Activated naive CD4-positive, alpha-beta T cell treated with anti-CD3 and anti-CD28 coated beads, Interleukin-2, amount 50 U/mL, for 72 hours (primary cell): ENCODE measurements at places on chromosomes 12 and 14. TPM values are rescaled to one million over a fixed set of nuclear protein-coding genes. Genes with fewer than 3 reads are reported as not detected.
A peak's percentile ranks its signal among the peaks of the same experiment; 100 is the strongest.

DNA sequence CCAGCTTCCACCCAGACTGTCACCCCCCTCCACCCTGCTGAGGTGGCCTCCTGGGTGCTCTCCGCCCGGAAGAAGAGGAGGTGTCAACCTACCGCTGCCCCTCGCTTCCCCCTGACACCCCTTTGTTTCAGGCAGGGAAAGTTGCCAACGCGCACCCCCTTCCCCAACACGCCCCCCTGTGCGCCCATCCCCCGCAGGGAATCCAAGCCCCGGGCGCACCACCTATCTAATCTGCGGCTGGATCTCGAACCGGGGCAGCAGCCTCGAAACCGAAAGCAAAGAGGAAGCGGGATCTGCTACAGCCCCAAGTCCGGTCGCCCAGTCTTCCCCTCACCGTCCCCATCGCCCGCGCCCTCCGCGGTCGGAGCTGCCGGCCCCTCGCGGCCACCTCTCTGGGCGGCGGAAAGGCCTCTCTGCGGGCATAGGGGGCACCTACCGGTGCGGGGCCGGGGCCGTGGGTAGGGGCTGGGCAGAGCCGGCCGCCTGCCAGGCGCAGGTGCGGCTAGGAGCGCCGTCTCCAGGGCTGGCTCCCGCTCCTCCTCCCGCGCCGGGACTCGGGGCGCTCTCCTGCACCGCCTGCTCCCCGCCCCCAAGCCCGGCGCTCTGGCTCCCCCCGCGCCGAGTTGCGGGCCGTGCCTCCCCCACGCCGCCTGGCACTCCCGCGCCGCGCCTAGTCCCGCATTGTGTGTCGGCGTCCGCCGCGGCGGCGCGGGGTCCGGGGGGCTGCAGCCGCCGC is 18.3 kb upstream of the PLEKHH1 start:
- peak; percentile 32 for DNase-seq

DNA sequence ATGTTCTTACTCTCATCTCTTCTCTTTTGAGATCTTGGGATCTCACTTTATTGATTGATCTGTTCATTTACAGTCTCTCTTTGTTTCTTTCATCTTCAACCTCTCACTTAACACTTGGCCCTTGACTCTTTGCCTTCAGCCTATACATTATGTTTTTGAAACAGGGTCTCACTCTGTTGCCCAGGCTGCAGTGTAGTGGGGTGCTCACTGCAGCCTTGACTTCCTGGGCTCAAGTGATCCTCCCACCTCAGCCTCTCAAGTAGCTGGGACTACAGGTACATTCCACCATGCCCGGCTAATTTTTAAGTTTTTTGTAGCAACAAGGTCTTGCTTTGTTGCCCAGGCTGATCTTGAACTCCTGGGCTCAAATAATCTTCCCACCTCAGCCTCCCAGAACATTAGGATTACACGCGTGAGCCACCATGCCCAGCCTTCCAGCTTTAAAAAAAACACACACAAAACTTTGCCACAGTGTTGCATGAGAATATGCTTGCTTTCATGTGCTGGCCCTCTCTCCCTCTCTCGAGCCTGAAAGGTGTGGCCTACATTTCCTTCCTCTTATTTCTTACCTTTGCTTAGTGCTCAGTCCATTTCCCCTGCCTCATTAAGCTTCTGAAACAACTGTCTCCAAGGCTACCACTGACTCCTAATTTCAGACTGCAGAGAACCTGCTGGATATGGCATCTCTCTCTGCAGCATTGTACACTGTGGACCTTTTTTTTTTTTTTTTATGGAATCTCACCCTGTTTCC is 9.9 kb downstream of the DIP2B start:
- no peak for DNase-seq

The CFAP73 gene
- total RNA-seq: 0.45 TPM

DNA sequence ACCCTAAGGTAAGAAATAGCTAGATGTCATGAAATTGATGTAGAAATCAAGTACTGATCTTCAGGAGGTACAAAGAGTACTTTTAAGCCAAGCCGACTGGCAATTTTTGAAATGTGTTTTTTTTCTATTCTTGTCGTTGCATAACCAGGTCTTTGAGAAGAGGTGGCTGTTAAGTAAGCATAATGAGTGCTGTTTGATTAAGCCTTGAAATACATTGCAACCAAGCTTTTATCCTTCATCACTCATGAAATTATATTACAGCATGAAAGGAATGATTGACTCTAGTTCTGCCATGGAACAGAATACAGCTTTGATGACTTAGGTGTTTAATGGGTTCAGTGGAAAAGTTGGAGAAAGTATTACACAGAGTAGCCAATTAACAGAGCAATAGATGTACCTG is 1720.2 kb upstream of the SEL1L start:
- no peak for DNase-seq

The C3AR1 gene
- 0.54 TPM for total RNA-seq

DNA sequence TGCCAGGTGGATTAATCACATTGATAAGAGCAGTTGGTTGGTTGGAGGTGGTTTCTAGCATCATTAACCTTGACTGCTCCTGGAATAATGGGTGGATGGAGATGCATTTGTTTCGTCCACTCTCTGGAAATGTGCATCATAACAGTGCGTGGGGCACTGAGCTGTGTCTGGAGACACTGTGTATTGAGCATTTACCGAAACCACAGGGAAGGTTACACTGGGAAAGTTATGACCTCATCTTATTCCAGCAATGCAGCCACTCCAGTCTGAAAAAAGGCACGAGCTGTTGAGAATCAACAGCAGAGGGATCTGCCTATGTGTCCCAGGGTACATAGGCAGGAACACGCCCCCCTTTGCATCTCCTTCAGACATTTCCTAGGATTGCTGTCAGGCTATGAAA is 27.2 kb downstream of the RNFT2 start:
- no peak for DNase-seq

The TXNRD1 gene
- total RNA-seq: 86.4 TPM

- DNase-seq: no peak
Measured at GRCh38 chr14:78674820-78675219, 504.6 kb downstream of the NRXN3 start.

The FAM90A1 gene
- total RNA-seq: 0.47 TPM

DNA sequence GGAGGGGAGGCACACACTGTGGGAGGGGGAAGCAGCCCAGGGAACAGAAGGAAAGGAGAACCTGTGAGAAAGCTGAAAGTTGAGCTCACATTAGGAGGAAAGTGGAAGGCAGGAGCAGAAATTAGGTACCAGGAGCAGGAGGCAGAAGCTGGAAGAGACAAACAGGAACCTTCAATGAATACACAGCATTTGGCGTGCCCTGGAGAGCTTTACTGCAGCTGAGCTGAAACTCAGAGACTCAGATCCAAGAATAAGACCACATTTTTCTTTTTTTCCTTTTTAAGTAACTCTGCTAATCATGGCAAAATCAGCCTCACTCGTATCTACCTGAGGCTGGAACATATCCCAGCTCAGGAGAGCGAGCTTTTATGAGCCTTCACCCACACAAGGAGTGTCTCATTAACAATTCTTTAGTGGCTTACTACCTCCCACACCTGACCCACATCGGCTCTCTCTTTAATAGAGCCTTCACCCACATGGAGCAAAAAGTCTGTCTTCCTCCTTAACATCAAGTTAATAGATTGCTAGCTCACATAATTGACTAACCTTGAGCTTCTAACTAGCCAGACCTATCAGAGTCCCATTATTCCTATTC is 18.2 kb upstream of the CERS5 start:
- DNase-seq: no peak

DNA sequence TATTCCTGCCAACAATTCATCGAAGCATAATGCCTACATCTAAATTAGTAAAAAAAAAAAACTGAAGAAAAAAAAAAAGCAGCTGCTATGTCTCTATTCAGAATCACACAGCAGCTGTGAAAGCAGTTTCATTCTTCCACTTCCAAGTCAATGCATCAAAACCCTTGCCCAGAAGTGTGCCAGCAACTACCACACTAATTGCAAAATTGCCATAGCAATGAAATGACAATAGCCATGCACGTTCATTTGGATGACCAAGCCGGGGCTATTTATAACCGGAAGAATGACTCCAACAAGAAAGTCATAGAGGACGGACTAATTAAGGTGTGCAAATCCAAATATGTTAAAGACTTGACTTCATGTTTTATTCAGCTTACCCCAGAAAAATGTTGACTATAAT is 42.5 kb downstream of the SLC2A13 start:
- no peak for DNase-seq

- no peak for DNase-seq
Measured at GRCh38 chr14:77375164-77375950, 1.5 kb downstream of the TMED8 start.

- no peak for DNase-seq
Measured at GRCh38 chr14:89443042-89443629, 26.1 kb upstream of the FOXN3 start.

GRCh38 chr14:72774141-72774540 is 119.8 kb downstream of the DPF3 start:
- DNase-seq: no peak

DNA sequence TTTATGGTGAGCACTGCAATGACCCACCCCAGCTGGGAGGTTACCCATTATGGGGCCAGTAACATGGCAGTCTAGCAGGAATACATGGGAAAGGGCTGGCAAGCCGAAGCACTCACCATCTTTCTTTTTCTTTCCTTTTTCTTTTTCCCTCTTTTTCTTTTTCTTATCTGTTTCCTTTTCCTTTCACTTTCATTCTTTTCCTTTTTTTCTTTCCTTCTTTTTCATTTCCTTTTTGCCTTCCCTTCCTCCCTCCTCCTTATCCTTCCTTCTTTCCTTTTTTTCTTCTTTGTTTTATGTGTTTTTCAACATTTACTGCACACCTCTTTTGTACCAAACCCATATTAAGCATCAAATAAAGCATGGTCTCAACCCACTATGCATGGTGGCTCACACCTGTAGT is 501.1 kb downstream of the MED13L start:
- DNase-seq: no peak

The CMA1 gene
- not detected for total RNA-seq

GRCh38 chr12:6961278-6961694 is 9.2 kb downstream of the PHB2 start:
- DNase-seq: peak; percentile 78

The SRGAP1 gene
- total RNA-seq: not detected

The PZP gene
- not detected for total RNA-seq

The MED6 gene
- total RNA-seq: 80.4 TPM

GRCh38 chr14:101982621-101983020 is 18.2 kb downstream of the DYNC1H1 start:
- no peak for DNase-seq

- no peak for DNase-seq
Measured at GRCh38 chr12:125852679-125853078, 787.4 kb downstream of the AACS start.

The KCNA1 gene
- not detected for total RNA-seq

DNA sequence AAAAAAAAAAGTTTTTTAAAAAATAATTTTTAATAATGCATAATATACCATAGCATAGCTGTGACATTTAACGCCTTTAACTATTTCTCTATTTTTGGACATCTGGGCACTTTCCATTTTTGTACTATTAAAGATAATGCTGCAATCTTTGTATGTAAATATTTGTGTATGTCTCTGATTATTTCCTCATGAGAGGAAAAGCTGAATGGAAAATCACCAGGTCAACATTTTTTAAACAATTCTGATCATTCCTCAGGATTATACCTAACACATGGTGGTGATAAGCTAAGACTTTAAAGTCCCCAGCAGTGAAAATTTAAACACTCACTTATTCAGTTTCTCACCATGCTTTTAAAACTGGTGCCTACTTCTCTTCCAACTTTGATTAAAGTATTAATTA is 31.3 kb upstream of the NR1H4 start:
- no peak for DNase-seq

GRCh38 chr12:6118891-6119568 is 5.4 kb downstream of the VWF start:
- no peak for DNase-seq

DNA sequence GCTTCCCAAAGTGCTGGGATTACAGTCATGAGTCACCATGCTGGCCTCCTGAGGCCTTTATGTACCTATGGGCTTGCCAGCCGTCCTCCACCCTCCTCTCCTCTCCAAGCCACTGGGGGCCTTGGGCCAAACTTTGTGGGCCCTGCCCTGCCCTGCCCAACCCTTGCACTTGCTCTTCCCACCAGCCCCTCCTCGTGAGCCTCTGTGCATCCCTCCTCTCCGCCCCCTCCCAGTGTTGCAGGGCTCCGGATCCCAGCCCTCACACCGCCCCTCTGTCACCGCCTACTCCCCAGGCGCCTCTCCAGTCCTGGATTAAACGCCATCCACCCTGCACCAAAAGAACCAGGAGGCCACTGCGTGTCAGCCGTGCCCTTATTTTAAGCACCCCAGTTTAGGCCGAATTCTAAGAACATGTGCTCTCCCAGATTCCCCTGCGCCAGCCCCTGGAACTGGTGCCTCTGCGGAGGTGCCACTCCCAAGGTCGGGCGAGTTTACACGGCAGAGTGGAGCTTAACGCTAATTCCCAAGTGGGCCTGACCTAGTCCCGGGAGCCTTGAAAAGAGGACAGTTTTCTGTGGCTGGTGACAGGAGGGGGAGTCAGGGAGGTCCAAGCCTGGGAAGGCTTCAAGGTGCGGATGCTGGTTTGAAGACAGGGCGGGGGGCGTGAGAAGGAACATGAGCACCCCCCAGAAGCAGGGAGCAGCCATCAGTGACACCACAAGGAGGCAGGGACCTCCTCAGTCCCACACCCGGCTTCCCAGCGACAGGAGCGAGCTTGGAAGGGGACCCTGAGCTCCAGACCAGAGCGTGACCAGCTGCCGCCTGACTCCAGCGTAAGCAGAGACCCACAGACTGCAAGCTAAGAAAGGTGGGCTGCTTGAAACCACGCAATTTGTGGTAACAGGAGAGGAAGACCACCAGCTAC is 21.2 kb upstream of the CDCA4 start:
- no peak for DNase-seq

The KCNK10 gene
- total RNA-seq: not detected

DNA sequence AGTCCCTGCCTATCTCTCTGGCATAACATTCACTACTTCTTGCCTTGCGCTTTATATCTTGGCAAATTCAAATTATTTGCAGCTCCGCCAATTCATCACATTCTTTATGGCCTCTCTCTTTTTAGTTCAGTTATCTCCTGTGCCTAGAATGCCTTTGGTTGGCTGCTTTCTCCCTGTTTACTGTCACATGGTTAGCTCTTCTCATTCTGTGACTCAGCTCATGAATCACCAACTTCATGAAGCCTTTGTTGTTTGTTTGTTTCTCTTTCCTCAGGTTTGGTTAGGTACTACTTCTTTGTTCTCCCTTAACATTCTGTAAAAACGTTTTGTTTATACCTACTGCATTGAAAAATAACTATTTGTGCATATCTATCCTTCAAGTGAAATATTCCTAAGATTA is 376.5 kb upstream of the GARIN6 start:
- DNase-seq: no peak

- DNase-seq: no peak
Measured at GRCh38 chr14:64725261-64725815, 21.1 kb downstream of the PLEKHG3 start.

- no peak for DNase-seq
Measured at GRCh38 chr14:101460521-101460920, 100.8 kb upstream of the DIO3 start.

The CIDEB gene
- 17.0 TPM for total RNA-seq

- DNase-seq: no peak
Measured at GRCh38 chr14:55780156-55780946, 200.3 kb downstream of the KTN1 start.

DNA sequence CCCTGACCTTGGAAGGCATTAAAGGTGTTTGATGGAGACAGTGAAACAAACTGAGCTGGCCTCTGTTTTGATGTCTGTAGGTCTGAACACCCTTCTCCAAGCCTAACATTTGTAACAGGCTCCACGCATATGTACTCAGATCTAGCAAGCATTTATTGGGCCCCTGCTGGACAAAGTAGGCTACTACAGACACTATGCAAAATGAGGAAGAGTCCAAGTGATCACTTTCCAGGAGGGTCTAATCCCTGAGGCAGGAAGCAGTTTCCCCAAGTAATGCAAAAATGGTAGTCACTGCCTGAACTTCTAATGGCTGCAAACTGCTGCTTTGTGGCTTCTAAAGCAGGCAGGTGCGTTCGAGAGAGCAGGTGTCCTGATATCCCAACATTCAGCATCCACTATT is 405.8 kb downstream of the MED13L start:
- DNase-seq: no peak

The EXOC3L4 gene
- not detected for total RNA-seq
